AG09309 (cell line): ENCODE measurements at places on chromosomes 4 and X.

DNA sequence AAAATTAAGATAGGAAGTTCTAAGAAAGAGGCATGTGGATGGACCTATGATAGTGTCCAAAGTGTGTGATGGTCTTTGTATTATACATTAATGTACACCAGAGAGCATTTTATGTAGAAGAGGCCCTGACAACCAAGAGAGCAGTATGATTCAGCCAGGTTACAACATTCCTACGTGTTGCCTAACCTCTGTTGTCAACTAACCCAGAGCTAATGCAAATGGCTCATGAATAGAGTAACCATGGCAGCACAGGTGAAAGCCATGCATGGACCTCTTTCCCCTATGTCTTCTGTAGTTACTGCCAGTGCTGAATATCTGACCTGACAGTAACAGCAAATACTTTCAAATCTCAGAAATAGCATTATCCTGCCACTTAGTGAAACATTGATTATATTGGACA, 255.6 kb downstream of the NDST4 start:
- DNase-seq: no peak

DNA sequence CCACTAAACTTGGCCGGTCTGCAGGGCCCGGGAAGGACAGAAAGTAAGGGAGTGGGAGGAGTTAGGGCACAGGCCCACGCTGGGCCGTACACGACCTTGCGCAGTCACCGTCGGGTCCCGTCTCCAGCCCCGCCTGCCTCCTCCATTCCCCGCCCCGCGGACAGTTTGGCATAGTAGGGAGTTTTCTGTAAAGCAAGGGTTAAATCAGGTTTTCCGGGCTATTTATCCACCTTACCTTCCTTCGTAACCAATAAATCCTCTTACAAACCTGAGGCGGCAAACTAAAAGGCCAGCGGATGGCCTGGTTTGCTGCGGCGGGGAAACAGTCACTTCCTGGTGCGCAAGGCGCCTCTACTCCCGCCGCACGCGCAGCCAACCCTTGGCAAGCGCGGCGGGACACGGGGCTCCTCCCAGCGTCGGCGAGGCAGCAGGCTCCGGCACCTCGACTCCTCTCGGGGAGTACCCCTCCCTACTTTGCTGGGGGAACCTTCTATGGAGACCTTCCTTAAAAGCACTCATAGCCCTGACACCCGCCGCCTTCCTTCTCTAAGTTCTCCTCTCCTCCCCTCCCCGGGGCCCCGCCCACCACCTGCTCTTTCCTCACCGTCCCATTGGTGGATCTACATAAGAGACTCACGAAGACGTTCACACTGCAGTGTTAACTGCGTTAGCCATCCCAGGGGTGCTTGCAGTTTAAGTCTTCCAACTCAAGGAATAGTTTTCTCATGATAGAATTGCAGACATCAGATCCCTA, at the start of gene TRMT2B:
Gene TRMT2B (minus strand): TSS at position 563 of the 754 bp plus-strand sequence. CDS start 9,822 bp downstream, outside the sequence.
- no peak for DNase-seq

DNA sequence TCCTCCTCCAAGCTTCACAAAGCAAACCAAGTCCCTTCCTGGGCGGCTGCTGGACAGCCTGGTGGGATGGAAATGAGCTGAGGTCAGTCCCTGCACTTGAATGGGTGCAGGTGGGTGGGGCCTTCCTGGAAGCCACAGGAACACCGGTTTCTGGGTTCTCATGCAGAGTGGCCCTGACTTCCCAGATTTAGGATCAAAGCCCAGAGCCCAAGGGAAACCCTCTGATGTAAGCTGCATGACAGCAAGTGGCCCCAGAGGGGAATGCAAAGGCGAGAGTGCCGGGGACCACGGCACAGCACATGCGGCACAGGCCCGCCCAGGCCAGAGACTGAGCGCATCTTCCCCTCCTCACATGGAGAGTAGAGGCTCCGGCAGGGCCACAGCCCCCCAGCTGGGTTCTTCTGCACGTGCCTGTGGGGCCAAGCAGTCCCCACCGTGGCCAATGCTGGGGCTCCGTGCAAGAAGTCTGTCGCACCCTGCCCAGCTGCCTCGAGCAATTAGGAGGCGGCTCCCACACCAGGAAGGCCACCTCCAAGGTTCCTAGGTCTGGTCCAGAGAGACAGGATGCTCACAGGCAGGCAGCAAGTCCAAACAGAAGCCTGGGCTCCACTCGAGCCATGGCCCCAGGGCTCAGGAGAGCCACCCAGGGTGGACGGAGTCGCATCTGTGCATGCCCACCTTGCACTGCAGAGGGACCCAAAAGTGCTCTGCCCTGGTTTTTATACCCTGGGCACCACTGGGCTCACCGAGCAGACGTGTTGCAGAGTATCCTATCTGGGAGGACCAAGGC, 83.0 kb downstream of the HTRA3 start:
- DNase-seq: no peak

DNA sequence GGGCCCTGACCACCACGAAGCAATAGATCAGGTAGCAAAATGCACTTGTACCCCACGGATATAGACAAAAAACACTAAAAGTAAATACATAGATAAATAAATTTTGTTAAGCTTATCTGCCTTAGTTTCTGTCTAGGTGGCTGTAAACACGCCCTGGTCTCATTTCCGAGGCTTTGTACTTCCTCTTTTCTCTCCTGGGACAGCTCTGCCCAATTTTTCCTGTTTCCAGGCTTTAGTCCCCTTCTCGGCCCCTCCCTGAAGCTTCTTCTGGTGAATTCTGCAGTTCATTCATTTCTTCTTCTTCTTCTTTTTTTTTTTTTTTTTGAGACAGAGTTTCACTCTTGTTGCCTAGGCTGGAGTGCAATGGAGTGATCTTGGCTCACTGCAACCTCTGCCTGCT, 73.4 kb upstream of the STOX2 start:
- DNase-seq: no peak

GRCh38 chr4:124573056-124573455, 139.5 kb downstream of the ANKRD50 start:
- DNase-seq: no peak

DNA sequence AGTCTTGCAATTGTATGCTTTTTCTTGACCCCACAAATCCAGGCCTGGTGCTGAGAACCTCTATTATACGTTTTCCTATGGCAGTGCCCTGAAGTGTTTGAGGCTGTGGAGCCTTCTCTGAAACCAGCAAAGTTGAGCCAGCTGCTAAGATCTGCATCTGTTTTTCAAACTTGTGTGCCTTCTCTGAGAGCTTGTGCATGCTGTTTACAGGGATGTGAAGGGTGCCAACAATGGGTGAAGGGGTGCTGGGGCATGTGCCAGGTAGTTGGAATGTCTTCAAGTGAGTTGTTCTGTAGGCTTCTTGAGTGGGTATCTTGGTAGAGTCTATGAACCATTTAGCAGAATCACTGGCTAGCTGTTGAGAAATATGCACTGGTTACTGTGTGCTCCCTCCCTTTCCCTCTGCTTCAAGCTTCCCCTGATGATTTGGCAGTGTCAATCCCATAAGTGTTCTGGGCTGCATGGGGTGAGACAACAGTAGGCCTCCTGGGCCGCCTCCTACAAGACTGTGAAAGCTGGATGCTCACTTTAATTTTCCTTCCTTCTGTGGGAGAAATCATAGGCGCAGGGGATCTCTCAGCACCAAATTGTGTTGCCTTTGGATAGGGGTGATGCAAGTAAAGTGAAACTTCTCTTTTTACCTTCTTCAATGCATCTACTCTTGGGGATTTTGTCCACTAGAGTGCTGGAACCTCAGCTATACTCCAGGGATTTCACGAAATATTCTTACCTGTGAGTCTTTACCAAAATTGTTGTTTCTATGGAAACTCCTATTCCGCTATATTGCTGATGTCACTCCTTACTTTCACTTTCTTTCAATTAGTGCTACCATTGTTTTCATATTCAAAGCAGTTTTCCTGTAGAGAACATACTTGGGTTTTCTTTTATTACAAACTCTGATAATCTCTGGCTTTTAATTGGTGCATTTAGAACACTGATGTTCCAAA, 30.0 kb downstream of the ITM2A start:
- DNase-seq: no peak

DNA sequence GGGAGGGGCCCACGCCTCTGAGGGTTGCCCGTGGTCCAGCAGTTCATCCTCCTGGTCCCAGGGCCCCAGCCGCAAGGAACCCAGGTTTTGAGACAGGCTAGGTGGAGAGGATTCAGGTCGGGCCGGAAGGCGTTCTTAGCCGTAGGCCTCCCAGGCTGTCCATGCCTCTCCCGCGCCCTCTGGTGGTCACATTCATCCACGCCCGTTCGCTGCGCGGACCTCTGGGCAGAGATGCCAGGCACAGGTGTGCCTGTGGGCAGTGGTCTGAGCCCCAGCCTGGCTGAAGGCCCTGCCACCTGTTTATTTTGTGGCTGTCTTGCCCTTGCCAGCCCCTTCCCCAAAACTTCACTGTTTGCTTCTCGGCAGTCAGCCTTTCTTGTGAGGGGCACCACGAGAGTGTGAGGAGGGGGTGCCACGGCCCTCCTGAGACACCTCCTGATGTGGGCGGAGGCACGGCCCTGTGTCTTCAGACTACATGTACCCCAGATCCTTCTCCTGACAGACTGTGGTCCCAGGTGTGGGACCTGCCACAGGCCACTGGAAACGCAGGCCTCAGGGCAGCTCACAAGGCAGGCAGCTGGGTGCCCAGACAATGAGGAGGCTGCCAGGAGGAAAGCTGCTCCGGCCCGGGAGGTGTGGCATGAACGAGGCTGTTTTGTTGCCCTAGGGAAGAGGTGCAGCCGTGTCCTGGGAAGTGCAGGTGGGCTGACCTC, 5.0 kb downstream of the UVSSA start:
- no peak for DNase-seq

DNA sequence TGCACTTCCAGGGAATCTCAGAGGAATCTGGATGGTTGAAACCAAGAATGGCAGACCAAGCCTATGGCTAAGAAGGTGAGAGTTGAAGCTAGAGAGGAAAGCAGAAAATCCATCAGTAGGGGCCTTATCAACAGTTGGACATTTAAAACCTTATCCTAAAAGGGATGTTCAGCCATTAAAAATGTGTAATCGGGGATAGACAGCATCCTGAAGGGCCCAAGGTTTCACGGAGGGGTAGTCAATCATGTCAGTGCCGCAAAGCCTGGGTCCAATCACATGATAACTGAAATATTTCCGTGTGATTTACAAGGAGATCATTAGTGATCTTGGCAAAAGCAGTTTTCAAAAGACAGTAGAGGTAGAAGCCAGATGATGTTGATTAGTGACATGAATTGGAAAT, 61.9 kb upstream of the ELOVL6 start:
- no peak for DNase-seq

- DNase-seq: peak; percentile 20
Observed at GRCh38 chr4:6250235-6250983, 19.2 kb upstream of the WFS1 start.

- DNase-seq: peak; percentile 24
Observed at GRCh38 chrX:11386001-11386523, 92.8 kb downstream of the AMELX start.
